Skin of body (tissue), 3 donors: ENCODE measurements at places on chromosomes 12 and 14.

DNA sequence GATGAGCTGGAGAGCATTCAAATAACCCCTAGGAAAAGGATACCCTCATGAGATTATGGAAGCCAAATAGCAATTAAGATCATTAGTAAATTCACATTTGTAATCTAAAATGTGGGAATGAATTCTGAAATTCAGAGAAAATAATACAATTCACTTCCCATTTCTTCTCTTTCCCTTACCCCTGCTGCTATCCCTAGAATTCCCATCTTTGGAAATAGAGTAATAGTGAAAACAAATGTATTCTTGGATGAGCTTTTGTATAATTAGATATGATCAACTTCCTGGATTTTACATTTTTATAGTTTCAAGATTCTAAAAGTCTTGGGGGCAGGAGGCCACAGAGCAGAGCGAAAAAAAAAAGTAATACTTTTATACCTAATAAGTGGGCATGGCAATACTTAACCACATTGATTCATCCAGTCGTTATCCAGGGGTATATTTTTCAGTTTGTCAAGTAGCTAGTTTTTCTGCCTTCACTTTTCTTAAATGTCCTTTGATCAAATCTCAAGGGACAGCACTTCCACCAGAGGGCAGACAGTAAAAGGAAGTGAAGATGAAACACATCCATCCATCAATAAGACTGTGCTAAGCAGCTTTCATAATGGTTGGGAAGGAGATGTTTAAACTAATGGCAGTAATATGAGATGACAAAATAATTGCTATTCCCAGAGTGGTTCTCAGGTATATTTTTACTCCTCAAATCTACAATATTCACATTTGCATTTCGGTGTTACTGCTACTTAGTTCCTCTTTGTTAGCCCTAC is 401.3 kb downstream of the DIO2 start:
- no peak for DNase-seq

DNA sequence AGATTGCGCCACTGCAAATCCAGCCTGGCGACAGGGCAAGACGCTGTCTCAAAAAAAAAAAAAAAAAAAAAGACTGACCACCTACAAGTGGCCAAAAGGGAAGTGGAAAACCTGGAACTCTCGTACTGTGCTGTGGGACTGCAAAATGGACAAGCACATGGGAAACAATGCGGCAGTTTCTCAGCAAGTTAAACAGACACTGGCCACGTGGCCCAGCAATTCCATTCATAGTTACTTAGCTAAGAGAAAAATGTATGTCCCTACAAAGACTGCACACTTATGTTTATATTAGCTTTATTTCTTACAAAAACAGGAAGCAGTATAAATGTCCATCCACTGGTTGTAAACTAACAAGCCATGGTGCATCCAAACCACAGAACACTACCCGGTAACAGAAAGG is 5.6 kb downstream of the CHFR start:
- no peak for DNase-seq

DNA sequence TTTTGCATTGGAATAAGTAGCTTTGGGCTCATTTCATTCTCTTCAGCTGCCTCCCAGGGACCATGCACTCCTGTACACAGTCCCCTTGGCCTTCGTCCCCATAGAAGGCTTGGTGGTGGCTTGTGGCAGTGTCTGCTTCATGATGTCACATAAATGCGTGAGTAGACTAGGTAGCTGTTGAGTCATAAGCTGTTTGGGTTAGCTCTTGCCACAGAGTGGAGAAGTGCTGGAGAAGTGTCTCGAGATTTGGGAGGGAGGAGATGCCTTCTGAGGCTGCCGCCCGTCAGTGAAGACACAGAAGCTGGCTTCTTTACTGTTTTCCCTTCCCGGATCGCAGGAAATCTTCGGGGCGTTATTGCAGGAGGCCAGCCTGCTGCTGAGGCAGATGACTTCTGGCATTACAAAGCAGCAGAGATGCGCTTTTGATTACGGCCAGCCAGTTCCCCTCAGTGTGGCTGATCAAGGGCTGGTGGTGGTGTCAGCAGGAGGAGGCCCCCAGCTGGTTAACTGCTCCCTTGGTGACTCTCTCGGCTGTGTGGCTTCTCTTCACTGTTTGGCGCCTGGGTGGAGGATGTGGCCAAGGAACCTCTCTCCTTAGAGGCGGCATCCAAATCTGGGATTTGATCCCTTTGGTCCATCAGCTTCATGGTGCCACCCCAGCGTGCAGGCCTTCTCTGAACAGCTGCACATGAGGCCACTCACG is 67.6 kb downstream of the AACS start:
- DNase-seq = no peak

GRCh38 chr14:51954657-51955056 is 34.7 kb upstream of the RTRAF start:
- no peak for DNase-seq

DNA sequence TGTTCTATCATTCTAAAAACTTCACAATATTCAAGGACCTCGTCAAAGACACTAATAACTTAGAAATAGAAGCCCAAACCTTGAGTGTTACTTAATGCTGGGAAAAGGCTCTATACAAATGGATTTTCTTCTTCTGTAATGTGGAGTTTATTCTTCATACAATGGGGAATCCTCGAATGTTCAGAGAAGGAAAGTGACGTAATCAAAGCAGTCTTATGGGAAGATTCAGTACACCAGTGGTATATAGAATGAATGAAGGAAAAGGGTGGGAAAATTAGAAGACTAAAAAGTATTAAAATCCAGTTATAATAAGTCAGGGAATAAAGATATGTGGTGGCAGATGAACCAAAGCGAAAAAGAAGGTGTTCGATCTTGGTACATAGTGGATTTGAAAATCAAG is 106.5 kb downstream of the PLCZ1 start:
- no peak for DNase-seq

DNA sequence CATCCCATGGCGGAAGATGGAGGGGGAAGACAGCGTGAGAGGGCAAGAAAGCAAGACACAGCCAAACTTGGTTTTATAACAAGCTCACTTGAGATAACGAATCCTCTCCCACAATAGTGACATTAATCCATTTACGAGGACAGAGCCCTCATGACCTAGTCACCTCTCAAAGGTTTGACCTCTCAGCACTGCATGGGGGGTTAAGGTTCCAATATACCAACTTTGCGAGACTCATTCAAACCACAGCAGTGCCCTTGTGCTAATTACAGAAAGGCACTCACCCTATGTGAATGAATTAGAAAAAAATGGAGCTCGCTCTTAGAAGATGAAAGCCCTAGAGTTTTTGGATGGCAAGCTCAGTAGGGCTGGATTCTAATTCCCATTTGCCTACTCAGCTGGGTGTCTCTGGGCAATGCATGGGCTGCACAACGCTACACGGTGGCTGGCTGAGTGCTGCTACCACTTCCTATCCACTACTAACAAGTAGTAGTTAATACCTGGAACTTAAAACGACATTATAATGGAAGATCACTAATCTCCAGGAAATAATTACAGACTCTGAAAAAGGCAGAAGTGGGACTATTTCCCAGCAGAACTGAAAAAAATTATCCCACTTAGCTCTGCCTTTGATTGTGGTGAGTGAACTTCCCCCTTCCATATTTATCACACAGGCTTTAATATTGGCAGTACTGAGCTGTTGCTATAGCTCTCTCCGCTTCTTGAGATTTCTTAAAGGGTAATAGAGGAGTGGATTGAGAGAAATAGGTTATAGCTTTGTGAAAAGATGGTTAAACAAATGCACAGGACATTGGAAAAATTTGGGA is 27.5 kb downstream of the TESPA1 start:
- DNase-seq = no peak
